ENCODE measurements at places on chromosomes 5 and 9. TPM values are rescaled to one million over a fixed set of nuclear protein-coding genes. Genes with fewer than 3 reads are reported as not detected.
A peak's percentile ranks its signal among the peaks of the same experiment; 100 is the strongest.

Gene TOPORS
- 12.2 TPM for total RNA-seq

Gene FOXD4L4
- 0.13 TPM for total RNA-seq

Gene TRIP13
- total RNA-seq: 28.8 TPM

Gene CDH10
- not detected for total RNA-seq

Gene FST
- not detected for total RNA-seq

Gene HTR4
- not detected for total RNA-seq

Gene PLPP7
- total RNA-seq: not detected

DNA sequence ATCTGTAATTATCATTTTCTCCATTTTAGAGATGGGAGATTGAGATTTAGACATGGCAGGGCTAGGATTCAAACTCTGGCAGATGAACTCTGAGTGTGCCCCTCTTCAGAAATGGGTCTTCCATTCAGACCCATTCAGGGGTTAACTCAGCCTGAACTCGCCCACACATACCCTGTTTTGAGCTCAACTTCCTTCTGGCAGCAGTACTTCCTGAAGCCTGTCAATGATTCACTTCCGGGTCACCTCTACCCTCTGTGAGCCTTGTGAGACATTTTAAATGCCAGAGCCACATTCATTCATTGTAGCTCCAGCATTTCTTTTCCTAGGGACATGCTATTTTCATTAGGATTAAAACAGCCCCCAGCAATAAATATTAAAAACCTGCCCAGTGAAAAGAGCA lies 209.3 kb upstream of the SLC24A2 start:
- peak; percentile 31 for DNase-seq

- DNase-seq: no peak
Measured at GRCh38 chr9:136942881-136943230, 1.7 kb downstream of the FBXW5 start.

DNA sequence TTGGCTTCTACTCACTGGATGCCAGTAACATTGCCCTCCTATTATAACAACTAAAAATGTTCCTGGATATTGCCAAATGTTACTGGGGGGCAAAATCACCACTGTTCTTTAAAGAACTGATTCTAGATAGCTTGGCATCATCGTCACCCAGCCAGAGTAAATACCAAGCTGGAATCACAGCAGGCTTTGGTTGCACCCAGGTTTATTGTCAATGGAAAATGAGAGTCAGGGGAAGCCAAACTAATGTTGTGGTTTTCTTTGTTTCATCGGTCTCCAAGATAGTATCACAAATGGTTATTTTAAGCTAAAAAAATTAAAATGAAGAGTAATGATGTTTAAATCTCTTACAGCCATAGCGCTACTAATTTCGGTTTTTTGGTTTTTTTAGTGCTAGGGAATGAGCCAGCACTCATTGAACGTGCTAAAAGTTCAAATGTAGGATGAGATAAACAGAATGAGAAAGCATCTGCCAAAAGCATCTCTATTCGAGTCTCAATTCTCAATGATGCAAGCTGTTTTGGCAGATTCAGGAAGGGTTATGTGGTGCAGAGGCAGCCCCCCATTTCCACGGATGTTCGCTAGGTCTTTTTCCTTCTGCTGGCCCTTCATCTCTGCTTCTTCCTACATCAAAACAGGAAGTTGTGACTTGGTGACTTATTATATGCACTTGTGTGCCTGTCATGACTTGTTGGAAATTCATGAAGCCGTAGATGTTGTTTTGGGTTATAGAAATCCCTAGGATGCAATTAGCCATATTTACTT lies 558.0 kb downstream of the EBF1 start:
- no peak for DNase-seq

DNA sequence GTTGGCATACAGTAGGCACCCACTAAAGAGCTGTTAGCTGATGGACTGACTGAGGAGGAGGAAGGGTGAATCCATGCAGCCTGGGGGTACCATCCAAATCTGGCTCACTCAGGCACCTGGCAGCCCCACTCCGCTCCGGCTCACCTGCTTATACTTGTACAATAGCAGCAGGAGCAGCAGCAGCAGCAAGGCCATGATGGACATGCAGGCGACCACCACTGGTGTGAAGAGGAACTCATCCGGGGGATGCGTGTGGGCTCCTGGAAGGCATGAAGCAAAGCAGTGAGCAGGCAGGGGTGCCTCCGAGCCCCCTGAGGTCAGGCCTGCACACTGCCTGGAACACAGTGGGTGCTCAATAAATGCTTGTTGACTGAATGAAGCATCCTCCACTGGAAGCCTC lies 18.3 kb downstream of the CSF1R start:
- DNase-seq: no peak

DNA sequence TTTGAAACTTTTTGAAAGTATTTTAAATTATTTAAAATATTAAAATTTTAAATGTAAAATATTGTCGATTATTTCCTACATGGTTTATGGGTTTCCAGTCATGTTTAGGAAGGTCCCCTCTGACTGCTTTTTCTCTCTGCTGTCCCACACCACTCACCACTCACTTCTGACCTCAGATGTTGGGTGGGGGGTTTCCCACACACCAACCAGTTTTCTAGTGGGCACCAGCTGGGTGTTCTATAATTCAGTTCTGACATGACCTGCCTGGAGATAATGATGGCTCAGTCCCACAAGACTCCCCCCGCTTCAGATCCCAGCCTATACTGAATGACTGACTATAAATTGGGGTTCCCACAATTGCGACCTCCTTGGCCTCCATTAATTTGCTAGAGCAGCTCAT lies 310.4 kb downstream of the GADD45G start:
- no peak for DNase-seq

DNA sequence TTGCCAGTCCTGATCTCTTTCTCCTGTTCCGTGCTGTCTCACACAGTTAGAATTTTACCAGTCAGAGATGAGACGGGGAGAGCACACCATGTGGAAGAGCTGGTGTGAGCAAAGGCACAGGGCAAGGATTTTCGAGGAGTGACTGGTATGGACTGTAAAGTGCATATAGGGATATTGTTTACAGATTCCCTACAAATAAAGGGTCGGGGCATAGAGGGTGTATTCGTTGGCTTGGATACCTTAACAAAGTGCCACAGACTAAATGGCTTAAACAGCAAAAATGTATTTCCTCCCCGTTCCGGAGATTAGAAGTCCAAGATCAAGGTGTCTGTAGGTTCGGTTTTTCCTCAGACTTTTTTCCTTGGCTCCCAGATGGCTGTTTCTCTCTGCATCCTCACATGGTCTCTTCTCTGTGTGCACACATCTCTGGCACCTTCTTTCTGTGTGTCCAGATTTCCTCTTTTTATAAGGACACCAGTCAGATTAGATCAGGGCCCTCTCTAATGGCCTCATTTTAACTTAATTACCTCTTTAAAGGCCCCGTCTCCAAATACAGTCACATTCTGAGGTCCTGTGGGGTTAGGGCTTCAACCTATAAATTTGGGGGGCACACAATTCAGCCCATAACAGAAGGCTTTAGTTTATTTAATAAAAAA lies 23.4 kb downstream of the CYFIP2 start:
- no peak for DNase-seq

GRCh38 chr5:76715736-76716455 lies at the start of gene F2R:
F2R (plus strand) TSS chr5:76716126; CDS start chr5:76716308, 182 bp downstream.
- DNase-seq: peak; percentile 72

DNA sequence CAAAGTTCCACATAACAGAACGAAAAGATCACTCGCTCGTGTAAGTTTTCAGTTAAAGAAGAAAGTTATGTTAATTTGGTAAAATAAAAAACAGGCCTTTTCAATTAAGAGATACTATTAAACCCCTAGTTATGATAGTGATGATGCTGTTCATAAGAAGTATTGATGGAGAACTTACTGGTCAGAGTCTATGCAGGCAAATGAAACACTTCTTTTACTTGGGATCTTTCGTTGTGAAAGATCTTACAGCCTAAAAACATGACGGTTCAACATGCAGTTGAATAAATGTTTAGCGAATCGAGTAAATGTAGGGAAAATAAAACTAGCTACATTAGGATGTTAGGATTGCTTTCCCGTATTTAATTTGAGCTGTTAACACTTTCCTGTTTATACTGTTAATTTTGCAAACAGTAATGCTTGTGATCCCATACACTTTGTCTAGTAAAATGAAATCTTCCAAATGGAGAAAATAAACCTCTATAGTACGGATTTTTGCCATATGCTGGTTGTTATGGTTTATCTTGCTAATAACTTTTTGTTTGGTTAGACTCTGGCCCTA lies 2.0 kb downstream of the RHOBTB3 start:
- DNase-seq: no peak

GRCh38 chr5:102937894-102938293 lies 182.0 kb downstream of the GIN1 start:
- DNase-seq: no peak

GRCh38 chr9:75051285-75051684 lies 23.2 kb upstream of the CARNMT1 start:
- no peak for DNase-seq

DNA sequence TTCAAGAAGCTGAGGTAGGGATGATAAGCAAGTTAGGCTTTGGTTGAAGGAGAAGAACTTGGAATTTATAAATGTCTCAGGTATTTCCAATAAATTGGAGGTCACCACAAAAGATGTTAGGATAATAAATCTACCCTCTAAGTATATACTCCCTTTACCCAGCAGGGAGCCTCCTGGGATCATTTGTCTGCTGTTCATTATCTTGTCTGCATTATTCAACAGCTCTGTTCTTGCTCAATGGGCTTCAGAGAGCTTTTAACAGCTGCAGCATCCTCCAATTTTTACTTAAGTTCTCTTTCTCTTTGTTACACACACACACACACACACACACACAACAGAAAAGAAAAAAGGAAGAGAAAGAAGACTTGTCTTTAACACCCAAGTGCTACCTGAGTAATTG lies 51.7 kb upstream of the VPS13A start:
- no peak for DNase-seq
